Fibroblast of skin of right quadriceps (primary cell): ENCODE measurements at places on chromosomes 7 and 10.

- DNase-seq, result no peak
These were observed 73.7 kb downstream of the FOXL3 start for GRCh38 chr7:363626-364025.

GRCh38 chr10:90847436-90847835 is 10.4 kb downstream of the HTR7 start:
- DNase-seq, result peak; percentile 46

DNA sequence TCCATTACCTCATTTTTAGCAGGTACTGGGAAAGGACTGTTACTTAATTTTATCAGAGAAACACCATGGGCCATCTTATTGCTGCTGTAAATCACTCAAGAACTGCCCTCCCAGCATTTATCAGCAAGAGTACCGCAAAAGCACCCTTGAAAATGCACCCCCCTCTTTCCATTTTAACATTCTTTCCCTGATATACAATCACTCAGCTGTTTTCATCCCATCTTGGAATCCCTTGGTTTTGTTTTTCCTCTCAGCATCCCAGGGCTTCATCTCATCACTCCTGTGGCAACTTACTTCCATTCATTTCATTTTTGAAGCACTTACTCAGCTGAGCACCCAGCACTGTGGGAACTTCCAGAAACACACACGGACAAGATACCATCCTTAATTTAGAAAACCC is 36.5 kb downstream of the RAPGEF5 start:
- DNase-seq, result no peak

DNA sequence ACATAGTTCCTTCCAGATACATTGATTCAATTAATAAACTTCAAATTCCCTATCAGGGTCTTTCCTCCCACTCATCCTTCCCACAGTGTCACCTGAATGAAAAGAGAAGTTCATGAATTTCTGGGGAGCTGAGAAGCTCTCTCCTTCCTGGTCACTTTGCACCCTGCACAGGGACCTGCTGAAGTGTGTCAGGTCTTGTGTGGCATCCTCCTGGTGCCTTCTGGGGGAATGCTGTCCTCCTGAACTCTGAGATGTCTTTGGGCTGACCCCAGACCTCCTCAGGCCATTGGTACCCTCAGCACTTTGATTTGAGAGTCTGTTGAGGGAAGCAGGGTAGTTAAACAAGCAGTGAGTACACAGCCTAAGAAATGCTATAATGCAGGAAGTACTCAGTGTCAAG is 39.5 kb upstream of the ITGA8 start:
- no peak for DNase-seq

DNA sequence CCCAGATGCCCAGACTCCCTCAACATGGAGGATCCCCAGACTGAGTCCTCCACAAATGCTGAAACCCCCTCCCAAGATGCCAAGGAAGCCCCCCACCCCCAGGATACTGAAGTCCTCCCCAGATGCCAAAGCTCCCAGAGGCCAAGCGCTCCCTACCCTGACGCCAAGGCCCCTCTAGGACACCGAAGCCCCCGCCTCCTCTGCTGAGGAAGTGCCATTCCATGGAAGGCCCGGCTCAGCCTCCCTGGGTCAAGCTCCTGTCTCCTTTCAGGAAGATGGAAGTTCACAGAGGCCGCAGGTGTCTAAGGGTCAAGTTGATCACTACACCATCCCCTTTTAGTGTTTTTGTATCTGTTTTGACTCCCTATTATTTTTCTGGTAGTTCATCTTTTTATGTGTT is 606.8 kb downstream of the DNAJB6 start:
- DNase-seq, result no peak

GRCh38 chr7:77238703-77239136 is 39.1 kb upstream of the FGL2 start:
- DNase-seq, result no peak

DNA sequence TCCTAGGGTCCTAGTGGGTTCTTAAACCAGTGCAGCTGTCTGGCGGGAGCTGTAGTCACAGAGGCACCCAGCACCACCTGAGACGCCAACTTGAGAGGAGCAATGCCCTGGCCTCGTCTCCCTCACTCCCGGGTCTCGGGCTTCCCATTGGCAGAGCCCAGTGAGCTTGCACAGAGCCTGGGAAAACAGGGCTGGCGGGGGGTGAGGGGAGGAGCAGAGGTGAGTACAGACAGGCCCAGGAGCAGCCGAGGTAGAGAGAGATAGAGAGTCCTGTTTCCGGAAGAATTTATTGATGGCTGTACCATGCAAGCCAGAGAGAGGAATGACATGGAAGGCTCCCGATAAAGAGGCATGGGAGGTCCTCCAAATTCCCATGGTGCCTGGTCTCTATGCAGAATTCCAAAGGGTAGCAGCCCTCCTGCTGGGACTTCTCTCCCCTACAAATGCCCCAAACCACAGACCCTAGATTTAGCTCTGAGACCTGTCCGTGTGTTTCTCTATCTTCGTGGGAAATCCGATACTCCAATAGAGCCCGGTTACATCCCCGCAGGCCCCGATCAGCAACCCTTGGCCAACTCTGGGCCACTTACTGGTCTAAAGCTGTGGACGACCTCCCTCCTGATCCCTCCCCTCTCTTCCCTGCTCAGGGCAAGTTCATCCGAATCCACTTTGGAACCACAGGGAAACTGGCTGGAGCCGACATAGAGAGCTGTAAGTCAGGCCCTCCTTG is 20.3 kb upstream of the MYH16 start:
- DNase-seq, result no peak

DNA sequence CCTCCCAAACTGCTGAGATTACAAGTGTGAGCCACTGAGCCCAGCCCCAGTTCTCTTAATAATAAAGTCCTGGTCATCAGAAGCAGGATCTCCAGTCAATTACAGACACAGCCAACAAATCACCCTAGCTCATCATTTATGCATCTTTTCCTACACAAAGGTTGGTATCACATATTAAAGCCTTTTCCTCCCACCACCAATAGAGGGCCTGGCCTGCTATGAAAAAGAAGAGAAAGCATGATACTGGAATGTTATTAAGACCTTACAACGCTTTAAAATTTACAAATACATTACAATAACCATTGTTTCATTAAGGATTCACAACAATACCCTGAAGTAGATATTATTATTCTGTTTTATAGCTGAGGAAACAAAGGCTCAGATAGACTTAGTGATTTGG is 25.9 kb downstream of the VAX1 start:
- DNase-seq, result no peak

DNA sequence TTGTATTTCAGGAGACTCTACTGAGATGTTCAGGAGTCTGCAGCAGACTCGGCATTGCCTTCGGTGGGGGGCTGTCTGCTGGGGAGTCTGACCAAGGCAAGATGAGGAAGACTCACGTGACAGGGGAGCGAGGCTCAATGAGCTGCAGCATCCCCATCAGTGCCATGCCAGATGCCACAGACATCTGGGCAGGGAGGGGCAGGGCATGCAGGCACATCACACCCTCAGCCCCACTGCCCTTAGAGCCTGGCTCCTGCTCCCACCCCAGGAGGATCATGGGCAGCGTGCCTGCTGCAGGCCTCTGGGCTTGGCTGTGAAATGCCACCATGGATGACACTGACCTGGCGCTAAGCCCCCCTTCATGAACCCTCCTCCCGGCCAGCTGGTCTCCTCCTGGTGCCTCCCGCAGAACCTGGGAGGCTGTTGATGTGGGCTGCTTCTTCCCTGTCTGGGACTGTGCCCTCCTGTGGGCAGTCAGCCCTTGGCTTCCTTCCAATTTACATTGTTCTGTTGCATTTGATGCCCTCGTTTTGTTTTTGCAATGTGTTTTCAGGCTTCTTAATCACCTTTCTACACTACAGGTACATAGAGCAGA is 235.0 kb downstream of the PAXIP1 start:
- no peak for DNase-seq

GRCh38 chr10:104333728-104334373 is 4.4 kb downstream of the ITPRIP start:
- DNase-seq, result no peak

- peak; percentile 77 for DNase-seq
These were observed 110.7 kb downstream of the RNF32 start for GRCh38 chr7:156751319-156751718.

DNA sequence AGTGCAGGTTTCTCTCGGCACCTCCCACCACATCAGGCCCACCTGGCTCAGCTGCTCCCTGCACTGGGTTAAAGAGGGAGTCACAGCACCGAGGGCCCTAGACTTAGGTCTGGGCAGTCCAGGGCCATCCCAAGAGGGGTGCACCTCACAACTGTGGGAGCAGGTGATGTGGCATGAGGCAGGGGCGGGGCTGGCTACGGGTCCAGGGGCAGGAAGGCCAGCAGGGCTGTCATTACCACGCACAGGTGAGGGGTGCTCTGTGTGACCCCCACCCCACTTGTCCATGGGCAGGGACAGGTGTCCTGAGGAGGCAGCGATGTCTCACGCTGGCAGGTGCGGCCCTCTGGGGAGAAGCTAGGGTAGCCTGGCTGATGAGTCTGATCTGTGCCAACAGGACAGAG is 40.5 kb upstream of the DPYSL4 start:
- DNase-seq, result no peak

- no peak for DNase-seq
These were observed 431.2 kb upstream of the AUTS2 start for GRCh38 chr7:69166979-69167516.

GRCh38 chr7:37359662-37360444 is 88.8 kb downstream of the ELMO1 start:
- no peak for DNase-seq

DNA sequence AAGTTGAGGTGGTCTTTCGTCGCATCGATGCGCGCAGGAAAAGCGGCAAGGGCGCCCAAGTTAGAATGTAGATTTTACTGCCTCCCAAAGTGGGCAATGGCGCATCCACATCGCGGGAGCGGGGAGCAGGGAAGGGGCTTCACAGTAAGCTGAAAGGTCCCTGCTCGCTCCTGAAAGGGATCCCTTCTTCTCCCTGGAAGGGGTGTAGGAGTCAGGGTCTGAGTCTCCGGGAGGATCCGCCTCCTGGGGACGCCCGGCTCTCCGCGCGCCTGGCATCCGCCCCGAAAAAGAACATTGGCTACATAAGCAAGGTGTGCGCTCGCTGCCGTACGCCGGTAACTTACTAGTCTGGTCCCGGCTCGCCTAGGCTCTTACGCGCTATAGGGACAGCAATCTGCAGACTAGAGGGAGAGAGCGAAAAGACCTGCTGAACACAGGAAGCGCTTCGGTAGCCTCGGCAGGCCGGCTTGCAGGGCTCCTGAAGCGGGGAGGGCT is 804 bp downstream of the UNC5B start:
- peak; percentile 67 for DNase-seq

- no peak for DNase-seq
These were observed 221.8 kb upstream of the PPP1R3A start for GRCh38 chr7:114140561-114140960.

- no peak for DNase-seq
These were observed 5.7 kb downstream of the ELN start for GRCh38 chr7:74033372-74034311.

DNA sequence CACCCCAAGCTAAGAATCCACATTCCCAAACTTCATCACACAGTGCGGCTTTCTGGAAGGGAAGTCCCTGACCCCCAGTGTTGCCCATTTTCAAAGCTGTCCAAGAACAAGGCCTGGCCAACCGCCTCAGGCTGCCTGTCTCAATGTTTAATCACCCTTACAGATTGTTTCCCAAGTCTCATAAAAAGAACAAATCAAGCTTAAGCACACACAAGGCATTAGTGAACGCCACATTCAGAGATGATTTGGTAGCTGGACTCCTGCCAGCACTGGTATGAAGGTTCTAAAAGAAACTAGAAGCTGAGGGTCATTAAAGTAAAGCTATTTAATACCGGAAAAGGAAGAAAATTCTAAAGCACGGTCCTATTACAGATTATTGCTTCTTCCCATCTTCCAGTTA is 35.6 kb downstream of the C10orf90 start:
- DNase-seq, result peak; percentile 50

DNA sequence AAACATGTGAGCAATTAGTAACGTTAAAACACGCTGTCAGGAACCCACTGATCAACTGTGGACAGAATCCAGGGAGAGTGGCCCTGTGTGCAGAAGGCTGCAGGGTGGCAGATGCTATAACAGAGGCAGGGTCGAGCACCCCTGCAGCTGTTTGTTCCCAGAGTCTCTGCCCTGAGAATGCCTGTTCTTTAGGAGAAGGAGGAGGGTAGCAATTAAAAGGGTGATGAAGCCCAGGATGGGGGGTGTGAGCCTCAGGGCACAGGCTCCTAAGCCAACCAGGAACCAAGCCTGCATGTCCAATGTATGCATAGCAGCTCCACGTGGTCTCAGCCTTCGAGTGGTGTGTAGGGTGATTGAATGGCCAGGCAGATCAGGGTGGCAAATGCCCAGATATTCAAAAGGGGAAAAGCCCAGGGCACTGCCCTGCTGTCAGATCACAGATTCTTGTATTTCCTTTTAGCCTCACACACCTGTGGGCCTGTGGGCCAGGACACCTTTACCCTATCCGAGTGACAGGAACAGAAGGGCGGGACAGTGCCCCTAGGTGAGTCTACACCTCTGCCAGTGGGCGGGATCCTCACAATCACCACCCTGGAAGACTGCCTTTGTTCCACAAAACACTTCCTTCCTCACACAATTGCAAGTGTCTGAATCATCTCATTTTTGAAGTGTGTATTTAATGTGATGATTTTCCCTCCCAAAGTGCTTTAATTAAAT is 7.3 kb downstream of the WDFY4 start:
- no peak for DNase-seq

GRCh38 chr7:130384371-130384801 is 4.1 kb downstream of the CPA1 start:
- DNase-seq, result no peak

GRCh38 chr10:98453729-98454128 is 7.0 kb upstream of the HPS1 start:
- no peak for DNase-seq

GRCh38 chr7:66790196-66790595 is 49.7 kb downstream of the RABGEF1 start:
- DNase-seq, result peak; percentile 10

GRCh38 chr7:49398746-49399145 is 374.7 kb upstream of the VWC2 start:
- DNase-seq, result peak; percentile 29

DNA sequence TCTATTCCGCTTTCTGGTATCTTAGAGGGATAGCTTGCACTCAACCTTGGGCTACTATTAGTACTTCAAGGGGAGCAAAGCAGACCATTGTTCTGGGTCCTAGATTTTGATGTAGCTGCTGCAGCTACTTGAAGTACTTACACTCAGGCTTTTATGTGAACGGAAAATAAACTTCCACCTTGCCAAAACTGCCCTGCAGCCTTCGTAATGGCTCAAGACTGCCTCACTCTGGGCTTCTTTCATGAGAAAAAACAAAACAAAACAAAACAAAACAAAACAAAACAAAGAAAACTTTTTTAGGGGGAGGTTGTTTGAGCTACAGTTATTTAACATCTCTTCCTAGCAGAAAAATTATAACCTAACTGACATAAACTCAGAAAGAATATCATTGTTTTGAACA is 19.4 kb upstream of the EPHB6 start:
- DNase-seq, result no peak

- DNase-seq, result no peak
These were observed 67.0 kb upstream of the HPS1 start for GRCh38 chr10:98513704-98514103.

DNA sequence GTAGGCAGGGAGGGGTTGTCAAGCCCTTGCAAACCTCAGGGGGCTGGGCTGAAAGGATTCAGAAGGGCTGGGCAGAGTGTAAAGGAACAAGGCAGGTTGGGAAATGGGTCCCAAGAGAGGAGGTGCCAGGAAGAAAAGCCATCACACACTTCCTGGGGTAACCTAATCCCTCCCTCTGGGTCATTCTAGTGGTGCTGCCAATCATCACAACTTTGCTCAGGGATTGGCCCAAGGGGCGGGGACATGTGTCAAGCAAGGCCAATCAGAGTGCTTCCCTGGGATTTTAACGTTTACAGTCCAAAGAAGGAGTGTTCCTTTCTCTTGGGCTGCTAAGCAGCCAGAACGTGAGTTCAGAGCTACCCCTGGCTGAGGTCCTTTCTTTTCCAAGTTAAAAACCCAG is 57.1 kb upstream of the NPTX2 start:
- DNase-seq, result no peak

GRCh38 chr10:98402478-98402877 is 12.5 kb downstream of the PYROXD2 start:
- no peak for DNase-seq
